Activated CD4-positive, CD25-positive, alpha-beta regulatory T cell treated with anti-CD3 and anti-CD28 coated beads, Interleukin-2, amount 50 U/mL, for 16 hours (primary cell): ENCODE measurements at places on chromosomes 6 and 20.

- no peak for DNase-seq
Observed at GRCh38 chr20:20856306-20856705, 143.9 kb upstream of the RALGAPA2 start.

GRCh38 chr20:64099086-64099786 lies 8.1 kb downstream of the NPBWR2 start:
- no peak for DNase-seq

DNA sequence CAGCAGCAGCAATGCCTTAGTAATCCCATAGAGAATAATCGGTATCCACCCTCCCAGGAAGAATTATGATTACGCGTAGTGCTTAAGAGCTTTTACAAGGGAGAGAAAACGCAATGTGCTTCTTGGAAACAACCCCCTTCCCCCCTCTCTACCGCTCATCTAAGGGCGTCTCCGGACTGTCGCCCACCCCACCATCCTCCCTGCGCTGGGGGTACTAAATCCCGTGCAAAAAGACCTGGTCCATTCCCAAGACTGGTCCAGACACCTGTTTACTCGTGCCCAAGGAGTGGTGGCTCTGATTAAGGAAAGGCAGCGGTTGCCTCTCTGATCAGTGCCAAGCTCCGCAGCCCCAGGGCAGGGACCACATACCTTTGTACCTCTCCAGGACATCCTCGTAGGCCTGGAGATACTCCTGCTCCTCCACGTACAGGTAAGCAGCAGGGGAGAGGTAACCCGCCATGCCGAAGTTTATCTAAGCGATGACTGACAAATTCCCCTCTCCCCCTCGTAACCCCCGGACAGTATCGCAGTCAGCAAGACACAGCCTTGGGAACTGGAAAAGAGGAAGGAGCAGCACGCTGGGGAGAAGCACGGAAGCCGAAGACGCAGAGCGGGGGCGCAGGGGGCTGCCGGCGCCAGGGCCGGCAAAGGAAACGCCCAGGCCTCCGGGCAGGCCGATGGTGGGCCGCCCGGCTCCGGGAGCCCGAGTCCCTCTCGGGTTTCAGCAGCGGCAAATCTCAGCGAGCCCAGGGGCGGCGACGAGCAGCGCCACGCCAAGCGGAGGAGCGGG lies 112.0 kb upstream of the BEND6 start:
- DNase-seq = no peak

DNA sequence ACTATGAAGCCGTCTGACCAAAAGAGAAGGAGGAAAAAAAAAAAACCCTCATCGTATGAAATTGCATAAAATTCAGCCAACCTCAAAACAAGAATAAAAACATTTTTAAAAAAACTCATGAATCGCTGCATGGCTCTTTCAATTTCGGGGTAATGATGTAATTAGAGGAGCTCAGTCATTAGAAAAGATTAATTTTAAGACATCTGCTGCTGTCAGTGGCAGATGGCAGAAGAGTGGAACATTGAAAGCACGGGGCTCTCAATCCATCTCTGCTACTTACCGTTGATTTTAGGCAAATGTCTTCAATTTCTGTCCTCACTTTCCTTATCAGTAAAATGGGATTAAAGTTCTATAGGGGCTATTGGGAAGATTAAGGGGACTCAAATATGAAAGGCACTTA lies 79.1 kb downstream of the EYA2 start:
- DNase-seq = no peak

DNA sequence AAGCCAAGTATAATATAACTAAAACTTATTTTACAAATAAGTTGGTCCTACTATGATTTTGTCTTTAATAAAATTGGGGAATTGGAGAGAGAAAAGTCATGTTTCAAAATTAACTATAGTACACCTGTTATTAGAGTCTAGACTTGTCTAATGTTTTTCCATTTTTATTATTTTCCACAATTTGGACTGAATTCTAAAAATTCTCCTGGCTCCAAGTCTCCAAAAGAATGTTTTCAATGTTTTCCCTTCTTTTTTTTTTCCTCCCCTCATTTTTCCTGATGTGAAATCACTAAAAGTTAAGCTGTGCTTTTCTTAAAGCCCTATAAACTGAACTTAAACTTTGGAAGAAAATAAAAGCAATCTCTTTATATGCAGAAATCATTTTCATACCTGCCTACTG lies 11.3 kb downstream of the PTGIS start:
- DNase-seq = no peak

GRCh38 chr6:45447716-45448115 lies 70.0 kb upstream of the SUPT3H start:
- no peak for DNase-seq

DNA sequence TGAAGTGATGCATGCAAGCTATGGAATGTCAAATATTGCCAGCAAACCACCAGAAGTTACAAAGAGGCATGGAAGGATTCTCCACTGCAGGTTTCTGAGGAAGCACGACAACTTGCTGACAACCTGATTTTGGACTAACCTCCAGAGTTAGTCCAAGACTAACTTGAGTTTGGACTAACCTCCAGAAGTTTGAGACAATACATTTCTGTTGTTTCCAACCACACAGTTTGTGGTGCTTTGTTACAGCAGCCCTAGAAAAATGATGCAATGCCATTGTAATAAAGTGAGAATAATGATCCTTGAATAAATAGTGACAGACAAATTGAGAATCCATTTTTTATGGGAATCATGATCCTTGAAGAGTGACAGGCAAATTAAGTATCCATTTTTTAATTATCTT lies 169.9 kb upstream of the HDDC2 start:
- DNase-seq = no peak

- DNase-seq = no peak
Observed at GRCh38 chr6:157708933-157709332, 114.1 kb upstream of the SNX9 start.

DNA sequence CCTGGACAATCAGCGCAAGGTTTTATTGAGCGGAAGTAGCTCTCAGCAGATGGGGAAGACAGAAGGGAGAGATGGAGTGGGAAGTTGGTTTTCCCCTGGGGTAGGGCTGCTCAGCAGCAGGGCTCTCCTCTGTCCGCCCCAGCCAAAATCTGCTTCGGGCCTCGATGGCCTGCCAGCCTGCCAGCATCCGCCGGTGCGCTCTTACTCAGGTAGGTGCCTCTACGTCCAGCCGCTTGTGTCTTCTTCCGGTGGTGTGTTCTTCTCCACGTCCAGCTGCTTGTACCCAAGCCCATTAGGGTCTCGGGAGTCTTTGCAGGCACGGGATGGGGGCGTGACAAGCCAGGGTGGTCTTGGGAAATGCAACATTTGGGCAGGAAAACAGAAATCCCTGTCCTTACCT lies 1340.0 kb upstream of the MAP3K7 start:
- DNase-seq = no peak

- DNase-seq = no peak
Observed at GRCh38 chr6:122459240-122459639, 12.4 kb downstream of the SERINC1 start.

- no peak for DNase-seq
Observed at GRCh38 chr6:119076173-119076572, 2.3 kb downstream of the FAM184A start.

DNA sequence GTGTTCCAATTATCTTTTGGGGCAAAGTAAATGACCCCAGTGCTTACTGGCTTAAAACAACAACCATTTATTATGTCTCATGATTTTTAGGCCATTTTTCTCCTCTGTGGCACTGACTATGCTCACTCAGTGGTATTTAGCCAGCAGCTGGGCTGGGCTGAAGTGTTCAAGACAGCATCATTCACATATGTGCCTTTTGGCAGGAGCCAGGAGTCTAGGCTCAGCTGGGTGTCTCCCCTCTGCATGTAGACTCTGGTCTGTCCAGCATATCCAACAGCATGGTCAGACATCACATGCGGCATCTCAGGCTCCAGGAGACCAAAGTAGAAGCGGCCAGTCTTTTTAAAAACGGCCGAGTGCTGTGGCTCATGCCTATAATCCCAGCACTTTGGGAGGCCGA lies 120.3 kb upstream of the TOP1 start:
- DNase-seq = no peak

GRCh38 chr6:156994215-156995076 lies 217.3 kb downstream of the ARID1B start:
- no peak for DNase-seq

DNA sequence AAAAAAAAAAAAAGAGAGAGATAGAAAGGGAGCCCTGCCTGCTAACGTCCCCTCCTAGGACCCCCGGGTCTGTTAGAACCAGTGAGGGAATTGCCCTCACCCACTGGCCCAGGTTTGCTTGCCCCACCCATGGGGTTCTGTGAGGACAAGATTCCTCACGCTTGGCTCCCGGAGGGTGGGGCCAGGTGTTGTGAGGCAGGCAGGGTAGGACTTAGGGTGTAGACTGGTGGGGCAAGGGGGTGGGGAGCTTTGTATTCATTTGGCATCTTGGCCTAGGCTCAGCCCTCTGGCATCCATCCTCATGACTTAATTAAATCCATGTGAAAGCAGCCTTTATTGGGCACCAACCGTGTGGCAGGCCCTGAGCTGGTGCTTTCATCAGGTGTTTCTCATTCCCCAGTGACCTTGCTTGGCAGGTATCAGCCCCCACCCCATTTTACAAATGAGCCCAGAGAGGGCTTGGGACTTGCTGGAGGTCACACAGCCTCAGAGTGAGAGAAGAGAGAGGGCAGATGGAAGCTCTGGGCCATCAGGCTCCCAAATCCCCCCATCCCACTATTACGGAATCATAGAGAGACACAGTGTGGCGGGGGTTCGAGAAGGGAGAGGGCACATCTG lies 19.0 kb downstream of the RAB44 start:
- no peak for DNase-seq

- no peak for DNase-seq
Observed at GRCh38 chr20:37238426-37238825, 23.2 kb downstream of the GHRH start.

GRCh38 chr20:59158673-59159072 lies 4.9 kb upstream of the ZNF831 start:
- no peak for DNase-seq

GRCh38 chr6:56579155-56579851 lies 63.4 kb downstream of the DST start:
- DNase-seq = no peak

GRCh38 chr20:57128044-57128757 lies 138.2 kb downstream of the BMP7 start:
- DNase-seq = no peak

- DNase-seq = no peak
Observed at GRCh38 chr6:116304538-116305097, 24.9 kb upstream of the TSPYL1 start.

DNA sequence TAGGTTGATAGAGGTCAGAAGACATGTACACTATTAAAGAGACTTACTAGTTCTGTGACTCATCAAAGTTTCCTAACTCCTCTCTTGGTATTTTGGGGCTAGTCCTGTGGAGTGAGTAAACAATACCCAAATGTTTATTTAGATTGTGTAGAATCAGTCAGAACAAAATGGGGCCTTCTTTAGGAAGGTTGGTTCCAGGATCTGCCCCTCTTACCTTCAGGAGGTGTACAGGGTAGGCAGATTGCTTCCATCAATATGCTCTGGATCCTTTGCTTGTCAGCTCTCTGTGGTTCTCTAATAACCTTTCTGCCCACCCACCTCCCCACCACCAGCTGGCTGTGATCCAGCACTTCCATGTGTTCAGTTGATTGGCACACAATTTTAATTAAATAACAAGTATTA lies 107.0 kb downstream of the POPDC3 start:
- DNase-seq = no peak

DNA sequence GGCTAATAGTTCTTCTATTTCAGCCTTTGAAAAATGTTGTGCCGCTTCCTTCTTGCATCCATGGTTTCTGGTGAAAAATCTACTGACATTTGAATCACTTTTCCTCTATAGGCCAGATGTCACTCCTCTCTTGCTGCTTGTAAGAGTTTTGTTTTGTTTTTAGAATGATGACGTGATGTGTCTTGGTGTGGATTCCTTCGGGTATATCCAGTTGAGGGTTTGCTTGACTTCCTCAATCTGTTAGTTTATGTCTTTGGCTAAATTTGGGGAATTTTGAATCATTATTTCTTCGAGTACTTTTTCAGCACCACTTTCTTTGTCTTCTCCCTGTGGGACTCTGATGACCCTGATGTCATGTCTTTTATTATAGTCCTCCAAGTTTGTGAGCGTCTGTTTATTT lies 175.5 kb downstream of the MYLK4 start:
- DNase-seq = no peak

GRCh38 chr6:7100072-7100752 lies 7.5 kb upstream of the RREB1 start:
- no peak for DNase-seq

DNA sequence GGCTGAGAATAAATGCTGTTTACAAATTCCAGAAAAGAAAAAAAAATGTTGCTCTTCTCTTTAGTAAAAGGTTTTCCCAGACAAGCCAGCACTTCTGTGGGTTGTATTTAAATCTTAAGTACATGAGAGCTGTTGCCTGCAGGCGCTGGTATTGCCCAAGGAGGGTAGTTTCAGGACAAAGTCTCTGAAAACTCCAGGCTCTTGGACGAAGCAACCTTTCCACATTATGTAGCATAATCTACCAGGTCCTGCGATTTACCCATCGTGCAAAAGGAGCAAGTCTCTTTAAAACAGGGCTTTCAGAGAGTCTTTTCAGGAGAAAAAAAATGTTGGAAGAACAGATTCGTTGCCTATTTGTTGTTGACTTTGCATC lies 65.6 kb downstream of the PLG start:
- DNase-seq = no peak

DNA sequence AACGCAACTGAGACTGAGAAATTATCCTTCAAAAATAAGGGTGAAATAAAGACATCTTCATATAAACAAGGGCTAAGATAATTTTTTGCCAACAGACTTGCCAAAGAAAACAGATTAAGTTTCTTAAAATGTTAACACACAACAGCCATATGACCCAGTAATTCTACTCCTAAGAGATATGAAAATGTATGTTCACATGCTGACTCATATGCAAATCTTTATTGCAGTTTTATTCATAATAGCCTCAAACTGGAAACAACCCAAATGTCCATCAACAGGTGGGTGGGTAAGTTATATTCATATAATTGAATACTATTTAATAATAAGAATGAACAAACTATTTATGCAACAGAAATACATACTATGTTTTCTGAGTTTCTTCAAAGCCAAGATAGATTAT lies 140.1 kb downstream of the REV3L start:
- DNase-seq = no peak

GRCh38 chr20:56826306-56826704 lies 197.2 kb downstream of the TFAP2C start:
- DNase-seq = no peak

- no peak for DNase-seq
Observed at GRCh38 chr6:16849988-16850680, 88.9 kb upstream of the ATXN1 start.

GRCh38 chr20:59824711-59825562 lies 108.5 kb downstream of the SYCP2 start:
- no peak for DNase-seq

GRCh38 chr20:24034820-24035219 lies 46.2 kb upstream of the GGTLC1 start:
- DNase-seq = no peak

GRCh38 chr20:33730946-33731692 lies 677 bp upstream of the ZNF341 start:
- DNase-seq = no peak

DNA sequence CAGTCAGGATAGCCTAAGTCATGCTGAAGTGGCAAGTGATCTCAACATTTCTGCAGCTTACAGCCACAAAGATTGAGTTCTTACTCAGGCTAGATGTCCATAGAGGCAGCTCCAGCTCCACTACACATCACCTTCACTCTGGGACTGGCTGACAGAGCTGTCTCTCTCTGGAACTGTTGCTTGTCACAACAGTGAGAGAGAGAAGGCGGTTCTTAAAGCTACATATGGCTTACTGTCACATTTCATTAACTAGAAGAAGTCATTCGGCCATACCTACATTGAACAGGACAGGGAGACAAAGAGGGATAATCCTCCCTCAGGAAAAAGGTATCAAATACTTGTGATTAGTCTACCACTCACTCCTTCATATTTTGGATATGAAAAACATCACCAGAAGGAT lies 914.9 kb upstream of the FLRT3 start:
- DNase-seq = no peak

- no peak for DNase-seq
Observed at GRCh38 chr6:93727447-93727846, 308.1 kb upstream of the EPHA7 start.
